ENCODE measurements at places on chromosomes 2 and 18. TPM values are rescaled to one million over a fixed set of nuclear protein-coding genes. Genes with fewer than 3 reads are reported as not detected.
A peak's percentile ranks its signal among the peaks of the same experiment; 100 is the strongest.

Gene DSC2
- total RNA-seq = not detected

Gene CXCR1
- not detected for total RNA-seq

Gene SMYD1
- total RNA-seq = not detected

Gene EFR3B
- 0.58 TPM for total RNA-seq

Gene CFAP65
- 0.11 TPM for total RNA-seq

Gene MYOM1
- not detected for total RNA-seq

Gene LGALSL
- 2.9 TPM for total RNA-seq

- no peak for DNase-seq
- H3K27ac ChIP-seq = no peak overlapping the region
- H3K36me3 ChIP-seq = no peaks in the 10 kb centered on the region
- no peak overlapping the region for H3K4me3 ChIP-seq
- H3K27me3 ChIP-seq = no peaks in the 10 kb centered on the region
- no peaks in the 10 kb centered on the region for H3K4me1 ChIP-seq
Measured at GRCh38 chr2:113324684-113325160, 46.0 kb upstream of the PAX8 start.

DNA sequence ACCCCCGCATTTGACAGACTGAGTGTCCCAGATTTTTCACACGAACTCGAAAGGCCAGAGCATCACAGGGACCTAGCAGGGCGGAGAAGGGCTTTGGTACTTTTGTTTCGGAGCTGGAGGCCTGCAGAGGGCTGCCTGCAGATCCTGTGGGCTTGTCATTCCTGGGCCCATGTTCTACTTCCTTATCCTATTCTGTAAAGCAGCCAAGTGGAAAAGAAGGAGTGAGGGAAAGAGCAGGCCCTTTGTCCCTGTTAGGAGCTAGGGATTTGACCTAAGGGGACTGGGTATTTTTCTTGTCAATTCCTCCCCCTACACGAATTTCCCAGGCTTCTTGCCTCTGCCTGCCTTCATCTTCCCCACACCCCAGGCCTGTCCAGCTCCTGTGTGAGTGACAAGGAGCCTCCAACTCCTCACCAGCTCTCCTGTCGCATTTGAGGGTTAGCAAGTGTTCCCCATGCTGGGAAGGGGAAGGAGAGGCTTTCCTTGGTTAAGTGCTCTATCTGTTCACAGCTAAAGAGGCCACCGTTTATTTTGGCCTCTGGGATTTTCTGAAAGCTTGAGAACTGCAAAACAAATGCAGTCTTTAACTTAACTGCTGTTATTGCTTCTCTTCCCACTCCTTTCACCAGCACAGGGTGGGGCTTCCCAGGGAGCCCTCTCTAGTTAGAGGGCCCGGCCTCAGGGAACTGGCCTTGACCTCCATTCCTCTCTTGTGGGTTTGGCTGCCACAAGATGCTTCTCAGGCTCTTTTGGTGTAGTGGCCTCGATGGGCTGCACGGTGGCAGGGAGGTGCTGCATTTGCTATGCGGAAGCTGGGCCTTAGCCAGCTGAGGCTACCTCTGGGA lies 61.2 kb downstream of the SGPP2 start:
- H3K27me3 ChIP-seq = no peaks in the 10 kb centered on the region
- H3K36me3 ChIP-seq = no peaks in the 10 kb centered on the region
- H3K4me3 ChIP-seq = no peak overlapping the region
- no peak overlapping the region for H3K27ac ChIP-seq

DNA sequence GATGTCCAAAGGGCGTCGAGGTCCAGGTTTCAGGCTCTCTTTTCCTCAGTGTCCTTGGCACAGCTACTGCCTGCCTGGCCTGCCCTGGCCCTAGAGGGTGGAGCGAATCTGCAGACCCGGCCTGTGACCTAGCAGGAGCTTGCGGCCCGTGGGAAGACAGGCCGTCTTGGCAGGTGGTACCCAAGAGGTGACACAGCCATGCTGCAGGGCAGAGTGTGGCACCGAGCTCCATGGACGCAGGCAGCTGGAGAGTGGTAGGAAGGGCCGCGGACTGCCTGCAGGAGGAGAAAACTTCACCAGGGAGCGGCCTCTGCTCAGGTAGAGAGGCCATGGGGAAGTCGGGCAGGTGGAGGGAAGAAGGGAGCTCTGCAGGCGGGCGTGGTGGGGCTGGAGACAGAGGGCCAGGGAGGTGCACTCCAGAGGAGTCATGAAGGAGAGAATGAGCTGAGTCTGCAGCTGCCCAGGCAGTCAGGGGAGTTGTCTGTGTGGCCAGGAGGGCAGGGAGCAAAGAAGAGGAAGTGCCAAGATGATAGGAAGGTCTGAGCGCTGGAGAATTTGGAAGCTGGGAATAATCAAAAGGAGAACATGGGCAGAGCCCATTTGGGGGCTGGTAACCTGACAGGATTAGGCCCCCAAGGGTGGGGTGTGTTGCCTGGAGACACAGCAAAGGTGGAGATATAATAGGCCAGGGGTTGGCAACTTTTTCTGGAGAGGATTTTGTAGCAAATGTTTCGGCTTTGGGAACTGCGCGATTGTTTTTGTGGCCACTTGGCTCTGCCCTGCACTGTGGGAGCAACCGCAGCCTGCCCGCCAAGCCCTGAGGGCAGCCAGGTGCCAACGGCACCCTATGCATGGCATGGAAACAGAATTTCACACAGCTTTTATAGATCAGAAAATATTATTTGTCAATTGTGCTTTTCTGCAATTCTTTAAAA lies 154.4 kb upstream of the PXDN start:
- H3K4me1 ChIP-seq = no peaks in the 10 kb centered on the region
- no peak overlapping the region for H3K27ac ChIP-seq
- H3K4me3 ChIP-seq = no peak overlapping the region
- no peaks in the 10 kb centered on the region for H3K27me3 ChIP-seq

- no peak overlapping the region for H3K27ac ChIP-seq
- no peaks in the 10 kb centered on the region for H3K27me3 ChIP-seq
- H3K4me3 ChIP-seq = no peak overlapping the region
- no peaks in the 10 kb centered on the region for H3K4me1 ChIP-seq
- H3K36me3 ChIP-seq = no peaks in the 10 kb centered on the region
Measured at GRCh38 chr2:28602751-28603639, 107.1 kb downstream of the PLB1 start.

- H3K27ac ChIP-seq = no peak overlapping the region
- no peaks in the 10 kb centered on the region for H3K4me1 ChIP-seq
- H3K4me3 ChIP-seq = no peak overlapping the region
- H3K36me3 ChIP-seq = no peaks in the 10 kb centered on the region
Measured at GRCh38 chr2:235595422-235596010, 101.7 kb downstream of the AGAP1 start.

- no peaks in the 10 kb centered on the region for H3K27me3 ChIP-seq
- no peak overlapping the region for H3K4me3 ChIP-seq
- no peaks in the 10 kb centered on the region for H3K4me1 ChIP-seq
- no peaks in the 10 kb centered on the region for H3K36me3 ChIP-seq
- no peak overlapping the region for H3K27ac ChIP-seq
- no peak for DNase-seq
Measured at GRCh38 chr2:99653433-99653832, 163.6 kb upstream of the REV1 start.

- H3K27ac ChIP-seq = no peak within 1 kb of the TSS
- no peaks in the 10 kb centered on the region for H3K27me3 ChIP-seq
- no peak within 1 kb of the TSS for H3K4me3 ChIP-seq
- no peak for DNase-seq
Measured at GRCh38 chr18:500632-501405, at the start of gene COLEC12. Gene COLEC12 (minus strand): TSS chr18:500701. CDS start chr18:500514, 187 bp downstream.

GRCh38 chr18:74540652-74541421 lies 6.5 kb downstream of the CNDP1 start:
- no peaks in the 10 kb centered on the region for H3K4me1 ChIP-seq
- H3K27me3 ChIP-seq = no peaks in the 10 kb centered on the region
- DNase-seq = no peak

- no peaks in the 10 kb centered on the region for H3K27me3 ChIP-seq
- no peak overlapping the region for H3K27ac ChIP-seq
Measured at GRCh38 chr18:22141211-22141610, 28.2 kb upstream of the GATA6 start.

DNA sequence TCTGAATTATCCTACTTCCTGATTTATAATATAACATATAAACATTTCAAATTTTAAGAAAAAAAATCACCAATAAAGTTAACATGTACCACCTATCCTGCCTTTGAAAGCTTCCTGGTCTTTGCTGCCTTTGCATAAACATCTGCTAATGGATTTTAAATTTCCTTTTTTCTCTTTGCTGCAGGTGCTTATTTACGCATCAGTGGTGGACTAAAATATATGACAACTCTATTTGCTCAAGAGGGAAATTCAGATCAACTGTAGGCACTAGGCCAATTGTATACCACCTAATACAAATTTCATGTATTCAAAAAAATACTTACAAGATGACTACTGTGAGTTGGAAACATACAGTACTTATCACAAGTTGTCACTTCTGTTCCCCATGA lies 57.2 kb downstream of the RAD51AP2 start:
- no peaks in the 10 kb centered on the region for H3K36me3 ChIP-seq
- peak; percentile 55 for DNase-seq
- H3K27me3 ChIP-seq = no peaks in the 10 kb centered on the region
- no peak overlapping the region for H3K27ac ChIP-seq
- H3K4me3 ChIP-seq = no peak overlapping the region

GRCh38 chr18:9109523-9109922 lies 7.0 kb downstream of the NDUFV2 start:
- no peak overlapping the region for H3K27ac ChIP-seq
- no peaks in the 10 kb centered on the region for H3K27me3 ChIP-seq
- peaks cover 45% of the 10 kb centered on the region for H3K4me1 ChIP-seq

- no peak overlapping the region for H3K4me3 ChIP-seq
- H3K27me3 ChIP-seq = no peaks in the 10 kb centered on the region
- no peak overlapping the region for H3K27ac ChIP-seq
Measured at GRCh38 chr2:69931832-69932595, 17.1 kb downstream of the MXD1 start.

DNA sequence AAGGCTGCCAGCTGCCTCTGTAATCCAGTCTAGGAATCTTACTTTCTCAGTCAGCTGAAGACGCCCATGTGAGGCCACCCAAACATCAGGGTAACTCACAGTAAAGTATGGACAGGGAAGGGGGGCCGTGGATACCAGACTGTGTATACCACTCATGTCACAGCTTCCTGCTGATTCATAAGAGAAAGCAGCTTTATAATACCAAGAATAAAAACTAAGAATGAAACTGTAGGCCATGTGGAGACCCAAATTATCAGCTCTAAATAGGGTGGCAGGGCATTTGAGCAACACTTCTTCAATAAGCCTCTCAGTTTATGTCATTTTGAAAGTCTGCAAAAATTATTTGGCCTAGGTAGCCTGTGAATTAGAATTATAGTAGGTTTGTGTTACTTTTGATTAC lies 115.0 kb upstream of the CDCA7 start:
- H3K4me1 ChIP-seq = no peaks in the 10 kb centered on the region
- no peak overlapping the region for H3K4me3 ChIP-seq
- no peaks in the 10 kb centered on the region for H3K27me3 ChIP-seq
- DNase-seq = no peak

GRCh38 chr2:73072129-73072395 lies 550 bp upstream of the SFXN5 start:
- H3K4me1 ChIP-seq = peaks cover 18% of the 10 kb centered on the region
- H3K27me3 ChIP-seq = no peaks in the 10 kb centered on the region
- H3K36me3 ChIP-seq = no peaks in the 10 kb centered on the region
- H3K4me3 ChIP-seq = peak overlapping the region; percentile 82

GRCh38 chr2:223055140-223055539 lies 3.1 kb downstream of the KCNE4 start:
- no peak overlapping the region for H3K4me3 ChIP-seq
- no peaks in the 10 kb centered on the region for H3K36me3 ChIP-seq
- no peak for DNase-seq
- H3K27me3 ChIP-seq = no peaks in the 10 kb centered on the region
- no peaks in the 10 kb centered on the region for H3K4me1 ChIP-seq

- no peak overlapping the region for H3K4me3 ChIP-seq
- H3K36me3 ChIP-seq = no peaks in the 10 kb centered on the region
- H3K27me3 ChIP-seq = no peaks in the 10 kb centered on the region
- no peak for DNase-seq
Measured at GRCh38 chr2:219951099-219951498, 323.7 kb downstream of the SLC4A3 start.

GRCh38 chr2:159066541-159067156 lies 98.2 kb downstream of the TANC1 start:
- no peaks in the 10 kb centered on the region for H3K36me3 ChIP-seq
- DNase-seq = no peak
- H3K27me3 ChIP-seq = no peaks in the 10 kb centered on the region
- H3K27ac ChIP-seq = no peak overlapping the region

GRCh38 chr18:389658-390357 lies 110.7 kb downstream of the COLEC12 start:
- no peak for DNase-seq
- H3K36me3 ChIP-seq = no peaks in the 10 kb centered on the region
- H3K27ac ChIP-seq = no peak overlapping the region
- no peak overlapping the region for H3K4me3 ChIP-seq
- no peaks in the 10 kb centered on the region for H3K4me1 ChIP-seq

DNA sequence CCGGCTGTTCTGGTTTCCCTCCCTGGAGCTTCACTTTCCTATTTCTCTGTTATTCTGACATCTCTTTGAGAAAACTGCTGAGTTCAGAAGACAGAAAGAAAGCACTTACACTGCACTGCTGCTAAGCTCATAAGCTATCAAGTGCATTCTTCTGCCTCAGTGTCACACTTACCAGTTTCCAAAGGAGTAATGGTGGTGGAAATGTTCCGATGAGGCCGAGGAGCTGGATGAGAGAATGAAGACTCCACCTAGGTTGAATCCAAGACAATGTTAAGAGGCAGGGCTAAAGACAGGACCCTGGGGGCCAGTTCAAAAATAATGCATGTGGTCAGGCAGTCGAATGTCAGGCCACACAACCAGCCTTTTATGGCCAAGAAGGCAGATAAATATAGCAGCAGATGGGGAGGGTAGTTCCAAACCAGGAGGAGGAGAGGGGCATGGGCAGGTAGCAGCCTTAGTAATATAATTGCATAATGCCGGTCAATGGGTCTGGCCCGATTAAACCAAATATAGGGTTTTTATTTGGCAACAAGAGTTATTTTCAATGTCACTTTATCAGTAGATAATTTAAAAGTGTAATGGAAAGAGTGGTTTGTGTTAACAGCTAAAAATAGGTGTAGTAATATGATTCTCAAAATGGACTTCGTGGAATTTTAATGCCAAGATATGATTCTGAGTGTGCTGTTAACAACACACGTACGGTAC lies at the start of gene MYOM1:
Gene MYOM1 (minus strand): TSS at position 338 of the 705 bp plus-strand sequence. CDS start 4,745 bp downstream, outside the sequence.
- H3K4me3 ChIP-seq = no peak within 1 kb of the TSS
- no peaks in the 10 kb centered on the region for H3K36me3 ChIP-seq
- H3K27ac ChIP-seq = no peak within 1 kb of the TSS
- no peaks in the 10 kb centered on the region for H3K4me1 ChIP-seq
- no peak for DNase-seq

DNA sequence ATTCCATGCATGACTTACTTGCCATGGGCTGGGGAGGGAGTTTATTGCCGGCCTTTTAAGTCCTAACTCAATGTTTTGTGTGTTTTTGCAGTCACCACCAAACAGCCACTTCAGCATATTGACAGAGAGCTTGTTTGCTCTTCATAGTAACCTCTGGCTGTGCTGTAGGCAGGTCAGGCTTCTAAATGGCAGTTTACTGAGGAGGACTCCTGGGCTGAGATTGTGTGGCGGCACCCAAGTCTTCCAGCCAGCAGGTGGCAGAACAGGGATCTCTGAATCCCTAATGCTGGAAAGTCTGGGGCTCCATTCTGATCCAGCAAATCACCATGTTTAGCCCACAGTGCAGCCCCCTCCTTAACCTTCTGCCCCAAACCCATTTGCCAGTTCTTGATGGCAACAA lies 121.2 kb downstream of the CAPN13 start:
- H3K4me1 ChIP-seq = peaks cover 9% of the 10 kb centered on the region
- peak; percentile 57 for DNase-seq
- H3K36me3 ChIP-seq = no peaks in the 10 kb centered on the region
- no peak overlapping the region for H3K4me3 ChIP-seq
- H3K27me3 ChIP-seq = no peaks in the 10 kb centered on the region

- H3K4me1 ChIP-seq = peaks cover 61% of the 10 kb centered on the region
- DNase-seq = peak; percentile 56
- H3K27me3 ChIP-seq = no peaks in the 10 kb centered on the region
- peak overlapping the region; percentile 85 for H3K4me3 ChIP-seq
- no peaks in the 10 kb centered on the region for H3K36me3 ChIP-seq
- no peak overlapping the region for H3K27ac ChIP-seq
Measured at GRCh38 chr2:144522897-144523595, 3.1 kb upstream of the ZEB2 start.
